ENCODE measurements at places on chromosomes 1 and 21.

DNA sequence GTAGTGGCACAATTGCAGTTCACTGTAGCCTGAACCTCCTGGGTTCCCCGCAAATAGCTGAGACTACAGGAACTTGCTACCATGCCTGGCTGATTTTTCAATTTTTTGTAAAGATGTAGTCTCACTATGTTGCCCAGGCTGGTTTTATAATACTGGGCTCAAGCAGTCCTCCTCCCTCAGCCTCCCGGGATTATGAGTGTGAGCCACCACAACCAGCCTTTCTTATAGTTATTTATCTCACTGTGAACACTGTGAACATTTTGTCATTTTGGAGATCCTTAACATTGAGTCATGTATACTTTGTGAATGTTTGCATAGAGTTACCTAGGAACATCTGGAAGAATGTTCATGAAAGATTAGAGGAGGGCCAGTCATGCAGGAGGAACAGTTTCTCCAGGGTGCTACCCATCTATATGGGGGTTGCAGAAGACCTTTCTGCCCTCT lies 127.1 kb upstream of the CACYBP start:
- DNase-seq, result no peak

DNA sequence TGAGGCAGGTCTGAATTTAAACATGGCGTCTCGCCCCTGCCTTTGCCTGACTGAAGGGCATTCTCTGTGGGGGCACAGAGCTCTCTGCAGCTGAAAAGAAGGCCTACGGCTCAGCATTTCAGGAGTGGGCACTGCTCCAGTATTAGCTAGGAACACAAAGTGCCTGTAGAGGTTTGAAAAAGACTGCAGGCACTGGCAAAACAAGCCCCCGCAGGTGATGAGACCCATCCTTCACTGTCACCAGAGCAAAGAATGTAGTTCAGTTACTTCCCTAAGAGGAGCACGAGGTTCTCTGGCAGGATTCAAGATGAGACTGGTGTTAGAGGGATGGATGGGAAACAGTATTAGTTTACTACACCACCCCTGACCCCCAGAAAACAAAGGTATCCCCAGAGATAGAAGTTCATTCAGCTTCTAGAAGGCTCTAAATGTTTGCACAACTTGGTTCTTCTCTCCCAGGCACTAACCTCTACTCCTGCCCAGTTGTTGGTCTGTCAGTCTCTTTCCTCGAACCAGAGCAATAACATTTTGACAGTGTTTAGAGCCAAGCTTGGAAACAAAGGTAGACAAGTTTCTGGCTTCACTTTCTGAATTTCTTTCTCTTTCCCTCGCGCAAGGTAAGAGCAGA lies 101.9 kb upstream of the KCNE2 start:
- DNase-seq, result no peak

DNA sequence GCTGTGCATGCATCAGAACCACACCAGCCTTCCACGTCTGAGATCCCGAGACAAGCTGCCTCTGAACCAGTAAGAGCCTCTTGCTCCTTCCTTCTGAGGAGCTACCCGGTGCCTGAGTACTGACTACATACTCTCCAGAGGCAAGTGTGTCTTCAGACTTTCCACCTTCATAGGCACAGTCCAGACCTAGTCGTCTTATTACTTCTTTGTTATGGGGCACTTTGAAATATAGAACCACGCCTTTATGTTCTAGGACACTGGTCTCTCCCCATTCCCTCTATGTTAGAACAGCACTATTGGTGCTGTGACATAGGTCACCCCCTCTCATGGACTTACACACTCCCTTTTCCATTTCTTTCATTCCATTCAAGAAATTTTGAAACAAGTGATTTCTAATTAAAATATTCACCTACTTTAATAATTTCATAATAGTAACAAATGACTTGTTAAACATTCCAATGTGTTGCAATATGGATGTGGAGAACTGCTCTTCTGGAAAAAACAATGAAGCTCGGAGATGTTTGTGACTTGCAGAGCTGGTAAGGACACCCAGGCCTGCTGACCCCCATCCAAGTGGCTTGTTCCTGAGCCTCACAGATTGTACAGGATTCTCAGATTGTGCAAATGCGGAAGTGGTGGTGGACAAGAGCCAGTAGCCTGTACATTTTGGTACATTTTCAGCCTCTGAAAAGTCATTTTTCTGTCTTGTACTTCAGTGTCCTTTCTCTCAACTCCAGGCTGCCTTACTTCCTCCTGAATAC lies 76.1 kb upstream of the SIPA1L2 start:
- no peak for DNase-seq

DNA sequence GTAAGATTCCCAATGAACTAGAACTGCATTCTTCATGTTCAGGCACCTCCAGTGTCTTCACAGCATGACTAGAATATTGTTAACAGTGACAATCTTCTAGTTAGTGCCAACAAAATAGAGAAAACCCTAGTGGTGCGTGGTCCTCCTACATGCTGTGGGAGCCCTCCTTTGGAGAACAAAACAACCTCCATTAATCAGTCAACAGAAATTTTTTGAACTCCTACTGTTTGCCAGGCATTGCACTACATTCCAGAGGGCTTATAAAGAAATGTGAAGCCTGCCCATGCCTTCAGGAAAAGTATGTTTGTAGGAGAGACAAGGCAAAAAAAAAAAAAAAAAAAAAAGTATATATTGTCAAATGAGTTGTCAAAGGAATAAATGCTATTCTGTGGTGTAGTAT lies 252.7 kb downstream of the LRRC40 start:
- DNase-seq, result no peak

- DNase-seq, result no peak
Observed at GRCh38 chr1:227445746-227446145, 117.6 kb upstream of the ZNF678 start.

DNA sequence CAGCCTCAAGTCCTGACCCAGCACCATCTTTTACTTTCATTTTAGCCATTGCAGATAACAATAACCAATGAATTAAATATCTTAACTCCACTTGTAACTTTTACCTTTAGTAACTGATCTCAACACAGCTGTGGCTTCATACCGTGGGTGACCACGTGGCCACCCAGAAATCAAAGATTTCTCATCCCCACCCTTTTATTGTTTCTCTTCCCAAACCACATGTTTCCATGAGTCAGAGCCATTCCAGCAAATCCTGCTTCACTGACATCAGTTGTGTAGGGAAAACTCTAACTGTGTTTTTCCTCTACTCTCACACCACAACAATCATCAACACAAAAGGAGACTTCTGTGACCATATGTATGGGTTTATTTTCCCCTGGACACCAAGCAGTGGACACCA lies 25.1 kb upstream of the BRDT start:
- DNase-seq, result no peak

DNA sequence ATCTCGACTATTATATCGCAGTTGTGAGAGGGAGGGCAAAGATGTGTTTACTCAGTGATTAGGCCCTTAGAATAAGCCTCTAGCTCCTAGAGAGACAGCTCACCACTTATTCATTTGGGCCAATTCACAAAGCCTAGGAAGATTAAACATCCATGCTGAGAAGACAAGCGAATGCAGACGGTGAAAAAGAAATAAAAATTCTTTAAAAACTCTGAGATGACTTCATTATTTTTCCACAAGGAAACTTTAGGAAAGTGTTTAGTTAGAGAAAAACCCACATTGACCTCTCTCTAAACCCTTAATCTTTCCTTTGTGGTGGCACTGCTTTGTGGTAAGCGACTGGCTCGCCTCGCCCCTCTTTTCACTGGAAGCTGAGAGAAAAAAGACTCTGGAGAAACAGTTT lies 146.8 kb upstream of the DMRTA2 start:
- no peak for DNase-seq

DNA sequence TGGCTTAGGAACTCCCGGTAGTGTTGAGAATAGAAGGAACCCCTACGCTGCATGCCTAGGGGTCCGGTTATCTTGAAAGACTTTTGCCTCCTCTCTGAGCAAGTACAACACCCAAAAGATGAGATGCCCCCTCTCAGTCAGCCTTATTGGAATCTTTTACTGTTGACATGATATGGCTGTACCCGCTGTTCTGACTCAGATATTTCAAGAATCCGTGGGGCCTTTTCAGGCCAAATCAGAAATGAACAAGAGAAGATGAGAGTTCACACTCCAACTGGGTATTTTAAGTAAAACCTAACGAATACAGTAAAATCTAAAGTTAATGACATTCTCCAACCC lies 164.2 kb downstream of the PPIAL4G start:
- DNase-seq, result no peak

DNA sequence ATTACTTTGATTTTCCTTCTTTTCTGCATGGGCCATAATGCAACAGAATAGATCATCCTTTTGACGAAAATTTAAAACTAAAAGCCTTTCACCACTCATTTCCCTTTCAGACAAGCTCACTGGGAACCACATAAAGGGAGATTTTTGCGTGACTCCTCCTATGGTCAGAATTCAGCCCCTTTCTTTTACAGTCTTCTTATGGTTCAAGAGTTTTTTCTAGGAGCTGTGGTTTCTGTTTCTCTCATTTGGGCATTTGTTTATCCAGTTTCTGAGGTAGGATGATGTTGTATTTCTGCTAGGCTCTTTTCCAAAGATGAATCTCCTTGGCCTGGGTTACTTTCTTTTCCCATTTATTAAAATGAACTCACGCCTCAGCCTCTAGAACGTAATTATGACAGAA lies 16.9 kb downstream of the RGS1 start:
- DNase-seq, result no peak

- no peak for DNase-seq
Observed at GRCh38 chr1:228366866-228367741, 39.5 kb downstream of the TRIM11 start.

- DNase-seq, result no peak
Observed at GRCh38 chr1:97451046-97451826, 469.6 kb downstream of the DPYD start.

- DNase-seq, result no peak
Observed at GRCh38 chr1:47676311-47677054, 238.6 kb downstream of the FOXD2 start.

DNA sequence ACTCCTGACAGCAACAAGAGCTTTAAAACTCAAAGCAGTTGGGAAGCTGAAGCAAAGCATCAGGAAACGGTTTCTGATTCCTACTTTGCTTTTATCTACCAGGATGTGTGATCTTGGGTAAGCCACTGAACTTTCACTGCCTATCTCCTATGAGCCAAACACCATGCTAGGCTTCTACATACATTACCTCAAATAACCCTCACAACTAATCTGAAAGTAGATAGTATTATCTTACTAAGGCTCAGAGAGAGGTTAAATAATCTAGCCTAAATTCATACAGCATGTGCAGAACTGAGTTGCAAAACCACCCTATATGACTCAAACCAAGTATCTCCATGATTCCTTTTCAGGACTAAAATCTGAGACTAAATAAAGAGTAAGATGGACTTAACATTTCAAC lies 83.8 kb downstream of the EVI5 start:
- DNase-seq, result no peak

DNA sequence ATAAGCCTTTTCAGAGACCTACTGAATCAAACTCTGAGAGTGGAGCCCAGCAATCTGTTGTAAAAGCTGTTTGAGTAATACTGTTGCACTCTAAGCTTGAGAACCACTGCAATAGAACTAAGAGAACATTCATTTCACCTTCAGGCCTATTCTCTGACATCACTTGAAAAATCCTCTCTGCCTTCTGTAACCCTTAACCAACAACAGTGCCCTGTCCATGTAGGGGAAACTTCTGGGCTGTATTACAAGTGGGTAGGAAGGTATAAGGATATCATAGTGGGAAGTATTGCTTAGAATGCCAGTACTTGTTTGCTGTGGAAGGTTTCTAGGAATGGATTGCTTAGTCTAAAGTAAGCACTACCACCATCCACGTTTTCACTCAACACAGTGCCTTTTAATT lies 42.9 kb downstream of the SH3GLB1 start:
- DNase-seq, result no peak

DNA sequence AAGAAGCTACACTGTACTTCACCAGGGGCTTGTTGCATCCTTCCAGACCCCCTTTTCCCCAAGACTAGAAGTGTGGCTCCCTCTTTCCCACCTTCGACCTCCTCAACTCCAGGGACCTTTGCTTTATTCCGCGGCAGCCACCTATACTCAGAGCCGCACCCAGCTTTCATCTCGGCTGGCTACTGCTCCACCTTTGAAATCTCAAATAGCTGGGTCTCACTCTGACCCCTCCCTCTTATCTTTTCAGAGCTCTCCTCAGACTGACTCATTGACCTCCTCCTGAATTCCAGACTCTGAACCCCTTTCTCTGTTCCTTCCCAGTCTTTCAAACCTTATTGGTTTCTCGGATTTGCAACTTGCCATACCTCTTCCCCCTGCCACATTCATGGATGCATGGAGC lies 144.7 kb upstream of the JUN start:
- no peak for DNase-seq

GRCh38 chr1:168291222-168291837 lies 10.7 kb downstream of the TBX19 start:
- DNase-seq, result no peak

DNA sequence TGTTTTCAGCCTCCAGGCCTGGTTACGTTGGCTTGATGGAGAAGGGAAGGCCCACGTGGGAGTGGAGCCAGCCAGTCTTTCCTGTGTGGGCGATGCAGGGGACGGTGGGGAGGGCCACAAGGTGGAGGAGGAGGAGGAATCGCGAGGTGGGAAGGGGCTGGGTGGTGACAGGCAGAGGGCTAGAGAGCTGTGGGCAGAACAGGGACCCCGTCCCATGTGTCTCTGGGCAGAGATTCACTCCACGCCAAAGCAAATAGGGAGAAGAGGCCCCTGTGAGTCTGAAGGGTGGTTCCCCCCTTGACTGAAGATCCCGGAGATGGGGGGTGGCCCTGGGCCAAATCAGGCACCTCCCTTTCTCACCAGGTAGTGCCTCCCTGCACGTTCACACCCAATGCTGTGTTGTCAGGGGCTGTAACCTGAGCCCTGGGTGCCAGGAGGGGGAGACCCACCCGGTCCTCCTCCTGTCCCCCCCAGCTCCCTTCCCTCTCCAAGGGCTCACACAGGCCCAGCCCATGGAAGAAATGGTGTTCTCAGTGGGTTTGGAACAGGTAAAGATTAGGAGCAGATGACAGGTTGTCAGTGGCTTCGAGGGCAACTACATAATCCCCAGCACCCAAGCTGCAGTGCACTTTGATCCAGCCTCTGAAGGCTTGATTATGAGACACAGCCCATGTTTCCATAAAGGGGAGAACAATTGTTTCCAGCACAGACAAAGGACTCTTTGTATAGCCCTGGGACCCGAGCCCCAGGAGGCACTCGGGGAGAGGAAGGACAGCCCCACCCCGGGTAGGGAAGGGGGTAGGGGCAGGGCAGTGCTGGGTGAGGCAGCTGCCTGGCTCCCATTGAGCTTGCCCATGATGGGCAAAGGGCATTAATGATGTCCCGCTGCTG lies 37.7 kb upstream of the GPR37L1 start:
- peak; percentile 86 for DNase-seq

GRCh38 chr1:91552091-91552490 lies 51.4 kb downstream of the CDC7 start:
- DNase-seq, result no peak

DNA sequence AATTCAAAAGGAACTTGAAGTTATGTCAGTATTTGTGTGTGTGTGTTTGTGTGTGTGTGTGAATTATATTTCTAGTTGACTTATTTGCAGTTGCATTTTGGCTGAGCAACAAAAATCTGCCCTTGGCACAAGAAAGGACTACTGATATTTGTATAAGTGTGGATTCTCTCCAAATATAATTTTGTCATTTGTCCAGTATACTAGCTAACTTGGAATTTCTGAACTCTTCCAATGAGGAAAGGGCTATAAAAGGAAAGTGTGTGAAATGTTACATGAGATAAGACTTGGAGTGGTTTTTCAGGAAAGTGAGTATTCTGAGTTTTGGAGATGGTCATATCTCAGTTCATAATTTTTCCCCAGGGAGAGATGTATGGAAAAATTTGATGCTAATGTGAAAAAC lies 1384.1 kb upstream of the B3GALT2 start:
- DNase-seq, result no peak
